Vagina (tissue), 2 donors: ENCODE measurements at places on chromosomes 7 and 10.

DNA sequence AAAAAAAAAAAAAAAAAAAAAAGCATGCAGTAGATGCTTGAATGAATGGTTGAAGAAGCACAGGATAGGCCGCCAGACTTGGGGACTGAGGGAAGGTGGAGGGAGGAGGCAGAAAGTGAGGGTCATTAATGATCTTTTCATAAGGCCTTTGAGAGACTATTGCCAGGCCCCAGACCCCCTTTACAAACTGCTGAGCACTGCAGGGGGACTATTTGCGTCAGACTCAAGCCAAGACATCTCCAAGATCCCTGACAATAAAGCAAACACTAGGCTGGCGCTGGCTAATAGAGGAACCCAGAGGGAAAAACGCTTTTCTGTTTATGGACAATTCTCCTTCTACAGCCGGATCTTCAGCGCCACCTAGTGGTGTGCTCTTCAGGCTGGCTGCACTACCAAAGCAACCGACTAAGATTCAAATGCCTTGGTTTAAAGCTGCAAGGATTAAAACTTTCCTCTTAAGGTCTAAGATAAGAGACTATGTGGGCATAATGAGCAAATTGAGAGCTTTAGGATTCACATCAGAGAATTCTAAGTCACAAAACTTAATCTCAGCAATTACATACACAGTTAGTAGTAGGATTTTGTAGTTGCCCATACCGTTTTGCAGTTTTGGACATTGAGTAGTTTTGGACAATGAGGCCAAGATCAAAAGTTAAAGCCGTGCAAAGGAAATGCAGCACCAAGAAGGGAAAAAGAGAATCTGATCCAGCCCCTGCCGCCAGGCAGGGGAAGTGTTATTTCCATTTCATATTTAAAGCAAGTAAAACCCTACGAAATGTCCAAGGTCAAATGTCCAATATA is 17.9 kb upstream of the AGK start:
- no peak for DNase-seq
- no peaks in the 10 kb centered on the region for H3K4me1 ChIP-seq
- H3K27ac ChIP-seq: no peak overlapping the region

DNA sequence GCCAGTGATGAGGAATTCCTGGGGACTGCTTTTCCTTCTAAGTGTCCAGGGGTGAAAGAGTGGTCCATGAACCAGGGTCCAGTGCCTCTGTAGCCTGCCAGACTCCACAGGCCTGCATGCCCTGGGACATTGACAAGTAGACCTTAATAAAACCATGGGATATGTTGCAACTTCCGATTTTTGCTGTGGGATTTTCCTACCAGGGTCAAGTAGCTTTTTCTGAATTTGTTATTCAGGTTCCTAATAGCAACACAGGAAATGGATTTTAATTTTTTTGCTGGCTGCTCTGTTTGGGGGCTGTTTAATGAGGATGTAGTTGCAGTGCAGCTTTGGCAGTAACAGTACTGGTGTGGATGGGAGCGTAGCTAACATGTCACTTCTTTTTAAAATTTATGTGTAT is 42.1 kb downstream of the WBP1L start:
- H3K27ac ChIP-seq: peak overlapping the region; percentile 70
- H3K4me1 ChIP-seq: peaks cover 83% of the 10 kb centered on the region
- no peak overlapping the region for H3K4me3 ChIP-seq
- no peaks in the 10 kb centered on the region for H3K36me3 ChIP-seq
- no peaks in the 10 kb centered on the region for H3K27me3 ChIP-seq
- no peak for DNase-seq

- H3K4me1 ChIP-seq: peaks cover 13% of the 10 kb centered on the region
- H3K27ac ChIP-seq: no peak overlapping the region
- no peak for DNase-seq
- peak overlapping the region; percentile 95 for H3K4me3 ChIP-seq
- H3K36me3 ChIP-seq: no peaks in the 10 kb centered on the region
Measured at GRCh38 chr10:104232613-104233102, 494 bp upstream of the CFAP43 start.

- no peak overlapping the region for H3K27ac ChIP-seq
- no peak for DNase-seq
- H3K4me1 ChIP-seq: no peaks in the 10 kb centered on the region
- H3K36me3 ChIP-seq: no peaks in the 10 kb centered on the region
- H3K4me3 ChIP-seq: no peak overlapping the region
- no peaks in the 10 kb centered on the region for H3K27me3 ChIP-seq
Measured at GRCh38 chr10:71569775-71570588, 149.6 kb downstream of the C10orf105 start.

DNA sequence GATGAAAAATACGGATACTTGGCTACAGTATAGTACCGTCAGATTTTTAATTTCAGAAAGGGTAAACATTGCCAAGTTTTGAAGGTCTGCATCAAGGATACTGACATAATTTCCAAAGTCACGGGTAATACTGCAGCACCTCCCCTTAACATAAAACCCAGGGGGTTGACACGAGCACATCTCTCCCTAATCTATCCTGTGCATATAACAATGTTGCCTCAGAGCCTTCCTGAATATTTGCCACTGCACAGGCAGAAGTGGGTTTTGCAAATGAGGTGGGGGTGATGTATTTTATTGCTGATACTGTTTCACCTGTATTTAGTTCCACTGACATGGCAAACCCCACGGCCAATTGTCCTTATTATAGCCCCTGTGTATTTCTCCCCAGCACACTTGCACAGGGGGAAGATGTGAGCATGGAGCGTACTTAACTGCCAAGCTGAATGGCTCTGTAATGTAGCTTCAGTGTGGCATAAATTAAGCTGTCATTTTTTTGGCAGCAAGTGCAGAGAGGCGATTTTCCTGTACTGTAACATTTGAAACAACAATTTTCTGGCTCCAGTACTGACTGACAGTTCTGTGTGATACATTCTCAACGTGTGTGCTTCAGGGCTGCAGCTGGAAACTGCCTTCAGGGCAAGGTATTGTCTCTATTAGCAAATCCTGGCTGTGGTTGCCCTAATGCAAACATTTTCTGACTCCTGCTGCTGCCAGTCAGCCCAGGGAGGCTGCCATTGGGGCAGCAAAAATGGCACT is 299.6 kb upstream of the SP4 start:
- no peak for DNase-seq
- no peaks in the 10 kb centered on the region for H3K27me3 ChIP-seq
- H3K27ac ChIP-seq: no peak overlapping the region

DNA sequence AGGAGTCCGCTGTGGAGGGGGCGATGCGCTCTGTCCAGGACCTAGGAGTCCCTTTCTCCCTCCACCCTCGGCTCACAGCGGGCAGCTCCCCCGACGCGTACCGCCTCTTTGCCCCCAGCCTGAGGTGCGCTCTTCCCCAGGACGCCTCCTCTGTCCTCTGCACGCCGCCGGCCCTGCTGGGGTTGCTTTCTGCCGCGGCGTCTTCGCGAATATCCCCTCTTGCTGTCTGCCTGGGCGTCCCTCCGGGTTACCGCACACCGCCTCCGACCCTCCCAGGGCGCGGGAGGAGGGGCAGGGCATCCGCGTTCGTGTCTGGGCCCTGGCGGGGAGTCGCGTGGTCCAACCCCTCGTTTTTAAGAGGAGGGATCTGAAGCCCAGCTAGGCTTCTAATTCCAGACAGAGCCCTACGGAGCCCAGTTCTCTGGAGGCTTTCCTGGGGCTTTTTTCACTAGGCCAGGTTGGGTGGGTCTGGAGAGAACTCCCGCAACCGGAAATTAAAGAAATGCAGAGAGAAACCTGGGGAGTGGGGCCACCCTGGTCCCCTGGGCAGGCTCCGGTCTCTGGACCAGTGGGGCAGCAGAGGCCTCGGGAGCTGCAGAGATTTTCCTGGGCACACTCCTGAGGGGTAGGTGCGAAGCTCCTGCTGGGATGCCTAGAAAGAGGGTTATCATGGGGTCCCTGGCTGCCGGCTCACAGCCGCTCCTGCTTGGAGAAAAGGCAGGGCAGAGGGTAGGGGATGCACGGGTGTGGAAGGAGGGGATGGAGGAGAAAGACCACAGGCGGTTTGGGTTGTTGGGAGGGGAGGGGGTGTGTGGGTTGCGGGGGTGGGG is 166.9 kb downstream of the UBE2H start:
- peaks cover 29% of the 10 kb centered on the region for H3K27me3 ChIP-seq
- peak overlapping the region; percentile 15 for H3K4me3 ChIP-seq
- no peaks in the 10 kb centered on the region for H3K36me3 ChIP-seq

GRCh38 chr10:20207653-20208052 is 391.4 kb downstream of the PLXDC2 start:
- H3K4me3 ChIP-seq: no peak overlapping the region
- H3K36me3 ChIP-seq: no peaks in the 10 kb centered on the region
- H3K27me3 ChIP-seq: no peaks in the 10 kb centered on the region
- H3K27ac ChIP-seq: no peak overlapping the region

GRCh38 chr7:34130558-34131295 is 225.4 kb downstream of the BMPER start:
- H3K4me1 ChIP-seq: peaks cover 6% of the 10 kb centered on the region
- no peaks in the 10 kb centered on the region for H3K36me3 ChIP-seq
- DNase-seq: no peak
- no peaks in the 10 kb centered on the region for H3K27me3 ChIP-seq
- H3K27ac ChIP-seq: no peak overlapping the region

- H3K4me1 ChIP-seq: peaks cover 42% of the 10 kb centered on the region
- H3K27ac ChIP-seq: peak overlapping the region; percentile 10
- no peak for DNase-seq
Measured at GRCh38 chr7:122884186-122884585, 2.1 kb downstream of the CADPS2 start.

- no peaks in the 10 kb centered on the region for H3K27me3 ChIP-seq
- peaks cover 34% of the 10 kb centered on the region for H3K4me1 ChIP-seq
- no peaks in the 10 kb centered on the region for H3K36me3 ChIP-seq
- no peak overlapping the region for H3K4me3 ChIP-seq
- no peak for DNase-seq
Measured at GRCh38 chr7:2102375-2102723, 130.4 kb downstream of the MAD1L1 start.

DNA sequence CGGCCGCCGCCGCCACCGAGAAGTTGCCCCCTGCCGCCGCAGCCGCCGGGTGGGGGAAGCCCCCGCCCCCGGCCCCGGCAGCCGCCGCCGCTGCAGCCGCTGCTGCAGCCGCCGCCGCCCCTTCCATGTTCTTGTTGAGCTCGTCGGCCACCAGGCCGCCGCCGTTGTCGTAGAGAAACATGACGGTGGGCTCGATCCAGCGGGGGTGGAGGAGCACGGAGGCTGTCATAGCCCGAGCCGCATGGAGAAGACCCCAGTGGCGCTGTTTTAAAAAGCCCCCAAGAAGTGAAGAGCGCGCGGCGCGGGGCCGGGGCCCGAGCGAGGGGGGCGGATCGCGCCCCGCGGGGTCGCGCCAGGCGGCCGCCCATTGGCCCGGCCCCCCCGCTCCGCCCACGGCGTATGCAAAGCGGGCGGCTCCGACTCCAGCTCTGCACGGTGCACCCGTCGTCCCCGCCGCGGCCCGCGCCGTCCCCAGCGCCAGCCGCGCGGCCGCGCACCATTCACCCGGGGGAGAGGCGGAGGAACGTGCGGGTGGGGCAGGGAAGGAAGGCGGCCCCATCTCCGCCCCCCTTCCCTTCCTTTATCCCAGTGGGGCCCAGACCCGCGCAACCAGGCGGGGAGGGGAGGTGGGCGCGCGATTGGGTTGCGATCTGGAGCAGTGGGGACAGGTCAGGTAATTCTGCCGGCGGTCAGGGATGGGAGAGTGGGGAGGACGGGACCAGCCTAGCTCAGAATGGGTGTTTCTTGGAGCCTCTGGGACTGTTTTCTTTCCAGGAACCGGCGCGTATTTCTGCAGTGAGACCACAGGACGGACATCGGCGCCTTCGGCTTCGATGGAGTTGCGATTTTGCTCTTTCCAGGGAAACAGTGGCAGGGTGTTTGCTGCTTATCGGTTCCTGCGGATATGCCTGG is at the start of gene HOXA13:
Gene HOXA13, minus strand, starts transcription at position 243 of the 912 bp plus-strand sequence. Its CDS starts 14 bp downstream, at position 229.
- peak within 1 kb of the TSS; percentile 88 for H3K4me3 ChIP-seq
- peak; percentile 90 for DNase-seq
- H3K36me3 ChIP-seq: no peaks in the 10 kb centered on the region
- H3K4me1 ChIP-seq: peaks cover 39% of the 10 kb centered on the region
- H3K27me3 ChIP-seq: peaks cover 11% of the 10 kb centered on the region

DNA sequence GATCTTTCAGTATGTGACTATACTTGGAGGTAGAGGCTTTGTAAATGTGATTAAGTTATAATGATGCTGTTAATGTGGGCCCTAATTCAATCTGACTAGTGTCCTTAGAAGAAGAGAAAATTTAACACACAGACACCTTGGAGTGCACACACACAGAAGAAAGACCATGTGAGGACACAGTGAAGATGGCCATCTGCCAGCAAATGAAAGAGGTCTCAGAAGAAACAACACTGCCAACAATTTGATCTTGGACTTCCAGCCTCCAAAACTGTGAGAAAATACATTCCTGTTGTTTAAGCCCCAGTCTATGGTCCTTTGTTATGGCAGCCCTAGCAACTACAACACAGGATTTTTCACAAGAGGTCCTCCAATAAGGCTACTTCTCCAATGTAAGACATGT is 120.9 kb upstream of the ABCB5 start:
- H3K27ac ChIP-seq: no peak overlapping the region
- H3K4me3 ChIP-seq: no peak overlapping the region
- DNase-seq: no peak
- no peaks in the 10 kb centered on the region for H3K4me1 ChIP-seq
- no peaks in the 10 kb centered on the region for H3K36me3 ChIP-seq
- H3K27me3 ChIP-seq: no peaks in the 10 kb centered on the region

GRCh38 chr7:66921918-66922486 is 977 bp downstream of the TMEM248 start:
- no peak for DNase-seq
- H3K27ac ChIP-seq: peak overlapping the region; percentile 68
- no peaks in the 10 kb centered on the region for H3K27me3 ChIP-seq
- H3K4me1 ChIP-seq: peaks cover 53% of the 10 kb centered on the region

DNA sequence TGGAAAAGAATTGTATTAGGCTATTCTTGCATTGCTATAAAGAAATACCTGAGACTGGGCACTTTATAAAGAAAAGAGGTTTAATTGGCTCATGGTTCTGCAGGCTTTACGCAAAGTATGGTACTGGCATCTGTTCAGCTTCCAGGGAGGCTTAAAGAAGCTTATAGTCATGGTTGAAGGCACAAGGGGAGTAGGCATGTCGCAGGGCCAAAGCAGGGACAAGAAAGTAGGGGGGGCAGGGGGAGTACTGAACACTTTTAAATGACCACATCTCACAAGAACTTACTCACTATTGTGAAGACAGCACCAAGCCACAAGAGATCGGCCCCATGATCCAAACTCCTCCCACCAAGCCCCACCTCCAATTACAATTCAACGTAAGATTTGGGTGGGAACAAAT is 152.5 kb upstream of the PHF14 start:
- no peaks in the 10 kb centered on the region for H3K27me3 ChIP-seq
- no peak overlapping the region for H3K27ac ChIP-seq
- H3K36me3 ChIP-seq: no peaks in the 10 kb centered on the region
- H3K4me3 ChIP-seq: no peak overlapping the region
